ENCODE measurements at places on chromosomes 1 and 21. TPM values are rescaled to one million over a fixed set of nuclear protein-coding genes. Genes with fewer than 3 reads are reported as not detected.

The MTX1 gene
- total RNA-seq, result 21.6 TPM

GRCh38 chr1:101907264-101907663 is 89.5 kb downstream of the OLFM3 start:
- DNase-seq, result no peak

The URB2 gene
- 14.3 TPM for total RNA-seq

The OLIG2 gene
- not detected for total RNA-seq

DNA sequence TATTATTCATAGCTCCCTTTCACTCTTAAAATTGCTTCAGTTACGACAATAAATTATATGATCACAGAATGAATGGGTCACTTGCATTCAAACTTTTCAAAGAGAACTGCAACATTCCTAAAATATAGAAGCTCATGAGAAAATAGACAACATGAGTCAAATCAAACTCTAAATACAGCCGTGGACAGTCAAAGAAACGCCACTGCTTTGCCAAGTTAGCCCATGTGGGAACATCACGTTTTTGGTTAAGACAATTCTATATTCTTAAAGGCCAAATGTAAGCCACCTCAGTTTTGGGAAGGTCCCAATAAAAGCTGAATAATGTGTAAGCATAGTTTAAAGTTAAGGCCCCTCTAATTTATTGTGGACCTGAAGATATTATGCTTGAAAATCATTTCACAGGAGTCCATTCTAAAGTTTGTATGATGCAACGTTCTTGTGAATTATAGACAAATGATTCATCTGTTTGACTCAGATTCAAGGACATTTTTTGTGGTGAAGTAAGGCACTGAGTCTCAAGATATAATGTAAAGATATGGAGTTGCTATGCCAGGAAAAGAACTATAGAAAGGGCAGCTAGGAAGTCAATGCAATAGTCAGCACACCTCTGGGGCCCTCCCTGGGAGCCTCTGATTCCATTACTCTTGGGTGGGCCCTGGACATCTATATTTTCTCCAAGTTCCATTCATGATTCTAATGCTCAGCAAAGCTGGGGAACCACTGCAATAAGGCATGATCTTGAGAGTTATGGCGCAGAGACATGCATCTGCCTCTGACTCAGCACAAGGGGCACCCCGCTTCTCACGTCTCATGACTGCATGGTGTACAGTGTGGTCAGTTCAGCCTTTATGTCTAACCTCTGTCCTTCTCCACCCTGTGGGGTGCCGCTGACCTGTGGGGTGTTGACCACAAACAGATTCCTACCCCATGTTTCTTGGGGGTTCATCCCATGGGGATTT is 33.9 kb downstream of the ETS2 start:
- DNase-seq, result no peak
